Cerebellar nuclear complex (tissue), 1 donor: ENCODE measurements at places on chromosomes 11 and 22.

DNA sequence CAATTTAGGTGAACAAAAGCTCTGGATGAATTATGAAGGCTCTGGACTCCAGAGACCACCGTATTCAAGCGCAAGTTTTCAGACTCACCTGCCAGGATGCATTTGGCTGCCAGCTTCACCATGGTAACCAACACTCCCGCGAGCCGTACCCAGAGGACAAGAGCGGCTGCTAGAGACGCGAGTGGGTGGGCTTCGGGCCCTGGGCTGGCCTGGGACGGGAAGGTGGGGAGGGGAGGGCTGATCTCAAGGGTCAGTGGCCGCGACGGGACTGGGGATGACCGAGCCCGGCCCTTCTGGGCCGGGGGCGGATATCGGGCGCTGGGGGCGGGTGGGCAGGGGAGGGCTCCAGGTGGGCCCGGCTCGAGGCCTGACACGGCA lies 344 bp downstream of the IFT27 start:
- no peak for DNase-seq

- DNase-seq = no peak
Measured at GRCh38 chr11:62926680-62927455, 5.7 kb upstream of the CHRM1 start.

- DNase-seq = no peak
Measured at GRCh38 chr11:69365558-69365957, 71.6 kb downstream of the MYEOV start.

DNA sequence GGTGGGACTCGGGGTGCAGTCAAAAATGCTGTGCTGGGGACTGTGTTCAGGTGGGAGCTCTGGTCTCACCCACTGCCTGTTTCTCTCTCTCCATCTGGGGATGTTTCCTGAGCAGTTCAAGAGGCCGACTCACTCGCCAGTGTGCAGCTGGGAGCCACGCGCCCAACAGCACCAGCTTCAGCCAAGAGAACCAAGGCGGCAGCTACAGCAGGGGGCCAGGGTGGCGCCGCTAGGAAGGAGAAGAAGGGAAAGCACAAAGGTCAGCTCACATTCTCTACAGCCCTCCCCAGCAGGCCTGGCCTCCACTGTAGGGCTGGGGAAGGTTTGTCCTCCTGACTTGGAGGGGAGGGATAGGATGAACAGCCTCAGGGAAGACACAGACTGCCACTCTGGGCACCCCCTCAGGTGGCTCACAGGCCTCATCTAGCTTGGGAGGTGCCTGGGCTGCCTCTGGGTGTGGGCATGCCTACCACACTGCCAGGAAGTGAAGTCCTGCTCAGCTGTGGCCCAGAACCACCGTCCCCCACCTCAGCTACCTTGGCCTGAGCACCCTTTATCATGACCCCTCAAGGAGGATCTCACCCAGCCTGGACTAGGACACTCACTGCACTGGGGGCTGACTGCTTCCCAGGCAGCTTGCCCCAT lies 13.0 kb downstream of the TUB start:
- no peak for DNase-seq

DNA sequence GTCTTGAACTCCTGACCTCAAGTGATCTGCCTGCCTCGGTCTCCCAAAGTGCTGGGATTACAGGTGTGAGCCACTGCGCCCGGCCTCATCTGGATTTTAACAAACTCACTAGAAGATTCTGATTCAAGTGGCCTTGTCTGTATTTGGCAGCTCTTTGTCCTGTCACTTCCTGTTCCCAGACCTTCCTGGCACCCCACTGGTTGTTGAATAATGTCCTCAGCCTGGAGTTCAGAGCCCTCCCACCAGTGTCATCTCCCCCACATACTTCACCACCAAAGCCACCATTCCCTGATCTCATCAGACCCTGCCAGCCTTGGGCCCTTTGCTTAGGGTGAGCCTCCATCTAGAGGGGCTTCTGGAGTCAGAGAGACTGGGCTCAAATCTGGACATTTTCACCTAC lies 3.3 kb downstream of the PELI3 start:
- no peak for DNase-seq

DNA sequence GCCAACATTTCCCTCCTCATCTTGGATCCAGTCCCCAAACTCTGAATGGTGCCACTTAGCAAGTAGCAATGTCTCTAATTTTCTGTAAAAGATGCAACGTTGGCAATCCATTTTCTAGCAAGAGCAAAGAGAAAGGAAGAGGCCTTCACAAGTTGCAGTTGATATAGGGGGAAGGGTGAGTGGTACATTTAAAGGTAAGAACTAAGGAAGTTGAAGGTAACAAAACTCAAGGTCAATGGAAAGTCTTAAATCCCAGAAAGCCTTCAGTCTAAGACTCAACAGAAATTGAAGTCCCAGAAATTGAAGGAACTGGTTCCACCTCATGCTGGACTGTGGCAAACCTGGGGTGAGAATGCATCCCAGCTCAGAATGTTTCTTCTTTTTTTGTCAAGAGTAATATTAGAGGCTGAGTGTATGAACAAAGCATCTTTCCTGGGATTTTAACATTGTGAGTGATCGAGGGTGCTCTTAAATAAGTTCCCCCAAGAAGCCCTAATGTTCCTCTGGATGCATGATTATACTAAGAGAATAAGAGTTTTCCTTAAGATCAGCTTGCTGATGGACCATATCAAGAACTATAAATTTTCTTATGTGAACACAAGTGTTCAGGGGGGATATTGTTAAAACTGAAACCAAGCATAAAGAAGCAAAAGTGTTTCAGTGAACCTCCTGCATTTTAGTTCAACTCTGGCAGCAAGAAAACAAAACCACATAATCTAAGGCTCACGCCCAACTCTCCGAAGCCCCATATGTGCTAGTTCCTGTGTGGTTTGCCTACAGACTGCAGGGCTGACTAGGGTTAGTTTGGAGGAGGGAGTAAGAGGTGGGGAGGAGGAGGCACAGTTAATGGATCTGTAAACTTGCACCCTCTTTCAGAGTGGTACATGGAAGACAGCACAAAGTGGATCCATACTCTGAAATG lies at the start of gene GRAP2:
GRAP2 (plus strand) TSS at position 779 of the 922 bp plus-strand sequence. CDS start 46,023 bp downstream, outside the sequence.
- no peak for DNase-seq

GRCh38 chr22:44595841-44596341 lies 97.9 kb upstream of the RTL6 start:
- no peak for DNase-seq

DNA sequence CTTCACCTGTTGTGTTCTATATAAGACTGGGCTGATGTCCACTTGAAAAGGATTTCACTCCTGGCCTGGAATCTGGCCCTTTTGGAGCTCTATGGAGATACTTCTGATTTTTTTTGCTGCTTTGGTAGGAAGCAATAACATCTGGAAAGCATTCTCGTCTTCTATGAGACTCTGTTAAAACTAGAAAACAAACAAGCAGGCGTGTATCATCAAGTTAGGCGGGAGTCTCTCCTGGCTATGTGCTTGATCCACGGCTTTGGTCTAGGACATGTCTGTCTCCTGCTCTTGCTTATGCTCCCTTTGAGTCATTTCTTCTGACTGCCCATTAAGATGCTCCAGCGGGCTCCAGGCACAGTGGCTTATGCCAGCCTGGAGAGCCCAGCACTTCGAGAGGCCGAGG lies 121.4 kb upstream of the TTC12 start:
- DNase-seq = no peak

GRCh38 chr22:21726650-21727049 lies 8.9 kb downstream of the YPEL1 start:
- DNase-seq = no peak

DNA sequence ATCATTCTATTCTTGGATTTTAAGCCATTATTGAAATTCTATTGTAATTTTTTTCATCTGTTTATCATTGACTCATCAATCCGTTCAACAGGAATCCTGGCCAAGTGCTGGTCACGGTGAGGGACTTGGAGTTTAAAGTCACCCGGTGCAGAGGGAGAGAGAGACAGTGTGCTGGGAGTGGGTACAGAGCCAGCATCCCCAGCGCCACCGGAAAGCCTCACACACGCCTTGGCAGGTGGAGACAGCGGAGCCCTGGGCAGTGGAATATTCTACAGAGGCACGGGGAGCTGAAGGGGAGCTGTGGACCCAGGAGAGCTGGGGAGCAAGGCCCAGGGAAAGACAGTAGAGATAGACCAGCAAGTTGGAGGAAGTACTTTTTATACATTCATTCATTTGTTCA lies 787.6 kb downstream of the BRD1 start:
- no peak for DNase-seq

GRCh38 chr11:121336279-121336937 lies 43.8 kb downstream of the SC5D start:
- no peak for DNase-seq
